ENCODE measurements at places on chromosomes 12 and 14.

DNA sequence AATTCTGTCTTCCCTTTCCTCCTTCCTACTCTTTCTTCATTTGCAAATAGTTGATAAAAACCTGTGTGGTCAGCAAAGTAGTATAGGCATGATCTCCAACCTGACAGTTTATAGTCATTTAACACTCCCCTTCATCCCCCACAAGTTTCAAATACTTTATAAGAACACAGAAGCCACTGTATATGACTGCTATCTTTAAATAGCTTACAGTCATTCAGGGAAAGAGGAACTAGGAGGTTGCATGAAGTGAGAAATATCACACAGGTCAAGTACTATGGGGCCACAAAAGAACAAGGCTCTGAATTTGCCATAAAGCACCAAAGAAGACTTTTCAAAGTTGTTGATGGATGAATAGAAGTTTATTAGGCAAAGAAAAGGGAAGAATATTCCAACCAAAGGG, 431.3 kb downstream of the NPAS3 start:
- DNase-seq: no peak

DNA sequence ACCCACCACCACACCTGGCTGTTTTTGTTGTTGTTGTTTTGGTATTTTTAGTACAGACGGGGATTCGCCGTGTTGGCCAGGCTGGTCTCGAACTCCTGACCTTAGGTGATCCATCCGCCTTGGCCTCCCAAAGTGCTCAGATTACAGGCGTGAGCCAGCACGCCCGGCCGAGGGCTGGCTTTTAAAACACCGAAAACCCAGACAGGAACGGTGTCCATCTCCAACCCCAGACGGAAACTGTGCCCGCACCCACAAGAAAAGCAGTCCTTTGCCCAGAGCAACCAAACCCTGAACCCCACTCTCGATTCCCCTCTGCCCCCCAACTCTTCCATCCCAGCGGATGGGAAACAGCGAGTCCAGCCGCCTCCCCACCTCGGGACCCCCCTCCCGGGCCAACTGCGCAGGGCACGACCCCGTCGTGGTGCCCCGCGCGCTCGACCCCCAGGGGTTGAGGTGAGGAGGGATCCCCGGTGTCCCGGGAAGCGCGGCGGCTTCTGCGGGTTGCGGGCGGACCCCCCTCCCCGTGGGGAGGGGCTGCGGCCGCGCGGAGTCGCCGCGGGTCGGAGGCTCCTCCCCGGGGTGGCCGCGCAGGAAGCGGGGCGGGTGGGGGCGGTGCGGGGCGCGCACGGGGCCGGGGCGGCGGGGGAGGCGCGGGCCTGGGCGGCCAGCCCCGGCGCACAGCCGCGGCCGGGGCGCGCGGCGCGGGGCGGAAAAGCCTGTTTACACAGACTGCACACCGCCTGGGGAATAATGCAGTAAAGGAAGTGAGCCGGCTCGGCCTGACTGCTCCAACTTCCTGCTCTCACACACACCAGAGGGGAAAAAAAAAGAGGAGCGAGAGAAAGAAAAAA, at the start of gene ELK3:
ELK3 (plus strand) TSS at position 651 of the 851 bp plus-strand sequence.
- peak; percentile 84 for DNase-seq

- DNase-seq: no peak
These were observed 42.3 kb downstream of the GNS start for GRCh38 chr12:64716839-64717455.

DNA sequence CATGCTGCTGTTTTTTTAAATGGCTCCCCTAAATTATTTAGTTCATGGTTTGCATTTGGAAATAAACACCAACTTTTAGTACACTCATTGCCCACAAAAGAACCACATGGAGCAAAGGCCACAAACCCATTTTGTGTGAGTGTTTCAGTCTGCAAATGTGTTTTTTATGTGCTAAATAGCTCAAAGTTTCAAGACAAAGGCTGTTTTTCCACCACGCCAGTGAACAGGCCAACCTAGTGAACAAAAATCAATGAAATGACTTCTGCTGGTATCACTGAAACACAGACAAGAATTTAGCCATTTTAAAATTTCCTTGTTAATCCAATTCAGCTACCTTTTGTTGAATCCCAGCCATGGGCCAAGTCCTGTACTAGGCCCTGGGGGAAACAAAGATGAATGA, 52.3 kb downstream of the PLXNC1 start:
- DNase-seq: no peak

- DNase-seq: no peak
These were observed 83.5 kb upstream of the NCOR2 start for GRCh38 chr12:124650912-124651311.

DNA sequence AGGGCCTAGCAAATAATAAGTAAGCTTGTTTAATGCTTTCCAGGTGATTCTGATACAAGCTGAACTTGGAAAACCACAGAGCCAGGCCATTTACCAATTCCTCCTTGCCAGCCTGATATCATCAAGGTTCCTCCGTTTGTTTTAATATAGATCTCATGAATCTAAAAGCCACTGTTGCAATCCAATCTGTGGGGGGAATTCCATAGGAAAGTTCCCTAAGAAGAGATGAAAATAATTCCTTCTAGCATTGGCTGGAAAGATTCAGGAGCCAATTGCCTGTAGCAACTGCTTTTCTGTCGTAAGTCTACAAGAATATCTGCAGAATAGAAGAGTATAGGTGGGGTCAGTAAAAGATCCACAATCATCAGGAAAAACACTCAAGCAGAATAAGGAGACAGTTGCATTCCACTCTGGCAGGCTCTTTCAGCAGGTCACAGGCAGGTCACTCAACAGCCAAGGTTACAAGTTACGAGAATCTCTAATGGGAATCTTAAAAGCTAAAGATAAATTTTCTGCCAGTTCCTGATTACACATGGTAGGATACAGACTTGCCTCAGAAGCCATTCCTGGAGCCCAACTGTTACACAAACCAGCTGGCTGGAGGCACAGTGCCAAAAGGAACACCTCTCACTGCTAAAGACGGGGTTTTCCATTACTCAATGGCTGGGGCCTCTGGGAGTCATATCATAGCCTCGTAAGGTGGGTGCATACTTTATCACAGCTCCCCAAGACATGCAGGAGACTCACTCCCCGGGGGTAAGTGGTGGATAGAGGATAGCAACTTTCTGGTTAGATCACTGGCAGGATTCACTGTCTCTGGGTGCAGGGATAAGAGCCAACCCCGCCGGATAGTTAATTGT, 43.6 kb downstream of the FGD6 start:
- DNase-seq: no peak

DNA sequence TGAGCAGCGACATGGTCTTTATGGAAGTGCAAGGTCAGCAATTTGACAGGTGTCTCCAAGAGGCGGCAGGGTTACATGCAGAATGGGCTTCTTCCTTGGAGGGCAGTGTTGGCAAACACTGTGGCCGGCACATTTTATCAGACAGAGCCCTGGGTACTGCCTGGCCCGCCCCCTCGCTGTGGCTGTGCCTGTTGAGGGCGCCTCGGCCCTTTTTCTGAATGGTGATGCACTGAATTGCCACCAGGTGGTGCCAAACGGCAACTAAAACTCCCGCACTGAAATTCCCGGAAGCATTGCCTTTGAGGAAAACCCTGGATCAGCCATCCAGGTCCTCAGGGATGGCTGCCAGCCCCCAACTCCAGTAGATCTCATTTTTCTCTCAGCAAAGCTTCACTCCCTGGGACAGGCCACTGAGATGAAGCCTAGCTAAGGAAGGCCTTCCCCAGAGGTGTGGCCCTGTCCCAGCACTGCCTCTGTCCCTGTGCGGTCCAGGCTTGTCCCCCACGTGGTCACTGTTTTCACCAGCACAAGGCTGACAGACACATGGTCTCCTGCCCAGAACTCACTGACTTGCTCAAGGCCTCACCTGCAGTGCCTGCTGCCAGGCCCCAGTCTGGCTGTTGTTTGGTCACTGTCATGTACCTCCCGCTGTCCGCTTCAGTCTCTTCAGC, 73.6 kb downstream of the TESC start:
- peak; percentile 90 for DNase-seq

GRCh38 chr14:42624980-42625761, 1018.5 kb downstream of the LRFN5 start:
- DNase-seq: no peak

GRCh38 chr14:38410442-38410841, 154.5 kb upstream of the CLEC14A start:
- DNase-seq: no peak

DNA sequence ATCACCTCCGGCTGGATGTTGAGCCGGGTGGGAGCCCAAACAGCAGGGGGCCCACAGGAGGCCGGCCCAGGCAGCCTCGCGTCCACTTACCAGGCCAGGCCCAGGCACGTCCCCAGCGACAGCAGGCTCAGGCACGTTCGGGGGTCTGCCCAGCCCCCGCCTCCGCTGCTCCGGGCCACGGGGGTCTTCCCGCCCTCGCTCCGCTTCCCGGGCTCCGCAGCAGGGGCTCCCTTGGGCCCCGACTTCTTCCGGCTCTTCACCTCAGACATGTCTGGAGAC, 216 bp downstream of the IKBIP start:
- DNase-seq: no peak

- DNase-seq: no peak
These were observed 86.5 kb upstream of the MANSC4 start for GRCh38 chr12:27866373-27867101.

- no peak for DNase-seq
These were observed 769 bp upstream of the SLC39A5 start for GRCh38 chr12:56229082-56229481.

DNA sequence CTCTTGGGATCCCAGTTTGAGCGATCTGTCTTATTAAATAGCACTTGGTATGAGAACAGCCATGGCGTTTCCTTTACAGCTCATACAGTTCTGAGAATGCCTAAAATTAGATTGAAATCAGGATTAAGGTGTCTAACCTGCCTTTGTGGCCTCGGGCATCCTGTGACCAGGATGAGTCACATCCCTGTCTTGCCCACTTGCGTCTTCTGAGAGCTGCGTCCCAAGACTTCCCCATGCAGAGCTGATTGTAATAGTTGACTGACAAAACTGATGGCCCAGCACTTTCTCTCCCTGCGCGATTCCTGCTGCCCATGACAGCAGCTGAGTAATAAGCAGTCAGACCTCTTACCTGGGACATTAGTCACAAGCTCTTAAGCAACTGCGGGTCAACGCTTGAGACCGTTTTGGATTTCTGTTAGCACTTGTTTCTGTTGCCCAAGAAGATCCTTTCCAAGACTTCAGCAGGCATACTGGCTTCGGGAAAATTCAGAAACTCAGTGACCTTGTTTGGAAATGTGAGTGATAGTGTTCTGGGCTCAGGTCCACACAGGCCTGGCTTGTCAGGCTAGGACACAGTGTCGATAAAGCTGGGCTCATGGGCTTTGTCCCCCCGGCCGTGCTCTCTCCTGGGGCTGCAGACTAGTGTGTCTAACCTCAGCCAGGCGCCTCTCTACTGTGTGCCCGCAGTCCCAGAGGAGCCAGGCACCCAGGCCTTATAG, 169.9 kb upstream of the HIF1A start:
- DNase-seq: no peak

- no peak for DNase-seq
These were observed 122.5 kb downstream of the PHLDA1 start for GRCh38 chr12:75908961-75909605.

GRCh38 chr12:90593596-90594295, 361.2 kb downstream of the CCER1 start:
- DNase-seq: no peak

GRCh38 chr14:74628418-74628817, 16.4 kb upstream of the LTBP2 start:
- DNase-seq: no peak

- peak; percentile 82 for DNase-seq
These were observed 11.7 kb upstream of the INF2 start for GRCh38 chr14:104677512-104678332.

DNA sequence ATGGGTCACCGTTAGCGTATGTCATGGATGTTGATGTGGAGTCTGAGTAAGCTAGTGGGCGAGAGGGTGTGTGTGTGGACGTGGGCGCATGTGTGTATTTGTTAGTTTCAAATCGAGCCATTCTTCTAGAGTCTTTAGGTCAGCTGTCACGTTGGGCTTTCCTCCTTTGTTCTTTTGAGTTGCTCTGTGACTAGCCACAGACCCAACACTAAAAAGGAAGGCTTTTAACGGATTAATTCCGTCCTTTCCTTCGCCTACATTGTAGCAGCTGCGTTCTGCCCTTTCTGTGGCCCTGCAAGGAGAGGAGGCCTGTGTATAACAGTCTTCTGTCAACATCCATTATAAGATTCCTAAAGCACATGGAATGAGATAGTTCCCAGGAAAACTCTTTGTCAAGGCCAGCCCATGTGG, 117.2 kb upstream of the DNM1L start:
- DNase-seq: no peak

DNA sequence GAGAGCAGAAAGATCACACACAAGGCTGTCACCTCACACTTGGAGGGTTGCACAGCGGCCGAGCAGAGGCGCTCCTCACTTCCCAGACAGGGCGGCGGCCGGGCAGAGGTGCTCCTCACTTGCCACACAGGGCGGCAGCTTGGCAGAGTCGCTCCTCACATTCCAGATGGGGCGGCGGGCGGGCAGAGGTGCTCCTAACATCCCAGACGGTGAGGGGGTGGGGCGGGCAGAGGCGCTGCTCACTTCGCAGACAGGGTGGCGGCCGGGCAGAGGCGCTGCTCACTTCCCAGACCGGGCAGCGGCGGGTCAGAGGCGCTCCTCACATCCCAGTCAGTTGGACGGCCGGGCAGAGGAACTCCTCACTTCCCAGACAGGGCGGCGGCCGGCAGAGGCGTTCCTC, 9.1 kb downstream of the TMBIM4 start:
- DNase-seq: no peak

DNA sequence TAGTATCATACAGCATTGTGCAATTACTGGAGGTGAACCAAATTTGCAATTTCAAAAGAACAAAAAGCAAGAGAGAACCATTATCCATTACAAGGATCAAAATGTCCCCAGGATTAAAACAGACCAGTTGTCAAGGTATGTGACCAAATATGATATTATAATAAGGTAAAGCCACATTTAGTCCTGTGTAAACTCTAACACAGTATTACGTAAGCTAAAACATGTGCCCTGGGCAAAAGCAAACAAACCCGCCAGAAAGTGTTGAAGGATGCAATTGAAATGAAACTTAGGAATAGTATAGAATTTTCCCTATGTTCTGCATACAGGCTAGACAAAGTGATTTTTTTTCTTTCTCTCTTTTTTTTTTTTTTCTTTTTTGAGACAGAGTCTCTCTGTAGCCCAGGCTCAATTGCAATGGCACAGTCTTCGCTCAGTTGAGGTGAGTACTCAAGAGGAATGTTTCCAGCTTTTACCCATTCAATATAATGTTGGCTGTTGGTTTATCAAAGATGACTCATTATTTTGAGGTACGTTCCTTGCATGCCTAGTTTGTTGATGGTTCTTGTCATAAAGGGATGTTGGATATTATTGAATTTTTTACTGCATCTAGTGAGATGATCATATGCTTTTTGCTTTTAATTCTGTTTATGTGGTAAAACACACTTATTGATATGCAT, 137.1 kb upstream of the FOXG1 start:
- DNase-seq: no peak

- DNase-seq: no peak
These were observed 90.9 kb upstream of the PLXNC1 start for GRCh38 chr12:94057262-94058151.

GRCh38 chr12:76037130-76038103, 5.8 kb upstream of the PHLDA1 start:
- peak; percentile 62 for DNase-seq

GRCh38 chr14:63357841-63358240, 39.1 kb upstream of the GPHB5 start:
- no peak for DNase-seq

- DNase-seq: no peak
These were observed 41.9 kb upstream of the MMP17 start for GRCh38 chr12:131786331-131786730.

- no peak for DNase-seq
These were observed 55.4 kb upstream of the PYGL start for GRCh38 chr14:50999726-51000125.
